Activated CD4-positive, alpha-beta T cell treated with anti-CD3 and anti-CD28 coated beads, Interleukin-2, Interleukin-6, amounts not matched to agents 100 ng/mL and 50 ng/mL, durations not matched to agents 16 hours and 8 hours (primary cell): ENCODE measurements at places on chromosomes 2 and 18.

GRCh38 chr2:232653441-232653840 lies 20.0 kb downstream of the EFHD1 start:
- no peak for DNase-seq

DNA sequence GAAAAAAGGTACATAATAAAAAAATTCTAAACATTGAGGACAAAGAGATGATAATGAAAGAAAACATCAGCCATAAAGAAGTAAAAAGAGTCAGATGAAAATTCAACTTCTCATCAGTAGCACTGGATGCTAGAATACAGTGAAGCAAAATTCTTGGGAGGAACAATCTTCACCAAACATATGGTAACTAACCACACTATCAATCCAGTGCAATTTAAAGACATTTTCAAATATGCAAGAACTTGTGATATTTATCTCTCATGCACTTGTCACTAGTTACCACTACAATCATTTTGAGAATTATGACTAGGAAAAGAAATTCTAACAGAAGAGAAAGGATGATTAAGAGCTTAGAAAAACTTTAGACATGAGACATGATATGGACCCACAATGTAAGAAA lies 127.4 kb downstream of the RTTN start:
- no peak for DNase-seq

DNA sequence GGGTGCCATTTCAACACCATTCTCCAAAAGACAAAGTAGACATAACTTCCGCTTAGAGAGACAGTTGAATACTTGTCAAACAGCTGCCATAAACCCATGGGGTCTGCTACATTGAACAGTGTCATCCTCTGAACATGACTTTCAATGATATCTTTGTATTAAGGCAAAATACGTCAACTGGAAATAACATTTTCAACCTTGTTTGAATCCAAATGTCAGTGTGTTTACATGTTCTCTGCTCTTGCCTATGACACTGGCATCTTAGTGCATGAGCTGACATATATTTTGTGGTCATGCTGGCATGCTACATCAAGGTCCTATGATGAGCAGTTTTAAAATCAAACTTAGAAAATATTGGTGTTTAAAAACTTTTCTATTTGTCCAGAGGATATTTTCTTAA lies 1548.1 kb upstream of the LRRTM1 start:
- DNase-seq: no peak

DNA sequence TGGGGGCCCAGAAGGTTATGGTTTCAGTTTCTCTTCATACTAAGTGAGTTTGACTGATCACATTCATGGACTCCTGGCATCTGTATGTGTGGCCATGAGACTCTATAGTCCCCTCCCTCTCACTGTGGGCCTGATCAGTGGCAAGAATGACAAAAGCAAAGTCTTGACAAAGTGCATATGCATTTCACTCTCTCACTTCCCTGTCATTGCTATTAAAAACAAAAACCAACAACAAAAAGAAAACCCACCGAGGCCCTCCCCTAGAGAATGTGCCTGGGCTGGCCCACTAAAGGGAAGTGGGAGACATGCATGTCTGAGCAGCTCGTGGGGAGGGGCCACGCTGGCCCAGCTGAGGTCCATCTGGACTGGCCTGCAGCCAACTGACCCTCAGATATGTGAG lies 600.1 kb upstream of the RAB6C start:
- no peak for DNase-seq

- no peak for DNase-seq
Measured at GRCh38 chr2:147214914-147215313, 629.9 kb upstream of the ACVR2A start.

DNA sequence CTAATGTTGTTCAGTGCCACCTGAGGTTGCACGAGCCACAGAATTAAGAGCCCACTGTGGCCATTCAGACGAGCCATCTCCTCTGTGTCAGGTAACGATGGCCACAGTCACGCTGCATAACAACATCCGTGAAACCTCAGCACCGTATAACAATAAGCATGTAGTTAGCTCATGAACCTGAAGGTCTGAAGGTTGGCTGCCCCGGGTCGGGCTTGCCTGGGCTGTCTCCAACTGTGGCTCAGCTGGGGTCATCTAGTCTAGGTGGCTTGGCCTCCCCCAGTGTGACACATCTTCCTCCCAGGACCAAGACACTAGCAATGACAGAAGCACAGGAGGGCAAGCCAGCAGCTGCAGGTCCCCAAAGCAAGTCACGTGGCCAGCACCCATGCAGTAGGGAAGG lies 258.0 kb downstream of the GLI2 start:
- DNase-seq: no peak
